Bronchial epithelial cell (primary cell): ENCODE measurements at places on chromosomes 6 and 20. TPM values are rescaled to one million over a fixed set of nuclear protein-coding genes. Genes with fewer than 3 reads are reported as not detected.

ZBP1 gene
- not detected in 2 replicates for total RNA-seq

SIM1 gene
- total RNA-seq, result not detected in 2 replicates

HSP90AB1 gene
- 200 and 396 TPM in 2 replicates for total RNA-seq

FERMT1 gene
- 26.6 and 60.6 TPM in 2 replicates for total RNA-seq

IMPG1 gene
- not detected in 2 replicates for total RNA-seq

COX4I2 gene
- not detected in 2 replicates for total RNA-seq

MATN4 gene
- 0.13 and 0.26 TPM in 2 replicates for total RNA-seq

- DNase-seq, result no peak
Measured at GRCh38 chr6:68197356-68197755, 437.7 kb upstream of the ADGRB3 start.

DNA sequence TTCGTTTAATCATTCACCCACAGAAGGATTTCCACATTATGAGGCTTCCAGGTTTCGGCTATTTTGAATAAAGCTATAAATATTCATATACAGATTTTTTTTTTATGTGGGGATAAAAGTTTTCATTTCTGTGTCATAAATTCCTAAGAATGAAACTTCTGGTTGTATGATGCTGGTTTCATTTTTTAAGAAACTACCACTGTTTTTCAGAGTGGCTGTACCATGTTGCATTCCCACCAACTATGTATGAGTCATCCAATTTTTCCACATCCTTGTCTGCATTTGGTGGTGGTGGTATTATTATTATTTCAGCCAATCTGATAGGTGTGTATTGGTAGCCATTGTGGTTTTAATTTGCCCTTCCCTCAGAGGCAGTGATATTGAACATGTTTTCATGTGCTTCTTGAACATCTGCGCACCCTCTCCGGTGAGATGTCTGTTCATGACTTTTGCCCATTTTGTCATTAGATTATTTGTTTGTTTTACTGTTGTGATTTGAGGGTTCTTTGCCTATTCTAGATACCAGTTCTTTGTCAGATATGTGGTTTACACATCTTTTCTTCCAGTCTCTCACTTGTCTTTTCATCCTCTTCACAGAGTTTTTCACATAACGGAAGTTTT is 75.5 kb downstream of the DOK5 start:
- no peak for DNase-seq

GRCh38 chr20:37202267-37202943 is 23.1 kb upstream of the MROH8 start:
- peak; percentile 87 for DNase-seq

DNA sequence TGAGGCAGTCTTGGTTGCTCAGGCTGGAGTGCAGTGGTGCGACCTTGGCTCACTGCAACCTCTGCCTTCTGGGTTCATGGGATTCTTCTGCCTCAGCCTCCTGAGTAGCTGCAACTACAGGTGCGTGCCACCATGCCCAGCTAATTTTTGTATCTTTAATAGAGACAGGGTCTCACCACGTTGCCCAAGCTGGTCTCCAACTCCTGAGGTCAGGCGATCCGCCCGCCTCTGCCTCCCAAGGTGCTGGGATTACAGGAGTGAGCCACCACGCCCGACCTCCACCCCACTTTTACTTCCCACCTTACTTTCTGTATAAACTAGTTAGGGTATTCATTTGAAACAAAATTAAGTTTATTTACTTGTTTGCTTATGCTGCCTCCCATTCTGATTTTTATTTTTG is 86.5 kb downstream of the NCOA3 start:
- DNase-seq, result no peak

DNA sequence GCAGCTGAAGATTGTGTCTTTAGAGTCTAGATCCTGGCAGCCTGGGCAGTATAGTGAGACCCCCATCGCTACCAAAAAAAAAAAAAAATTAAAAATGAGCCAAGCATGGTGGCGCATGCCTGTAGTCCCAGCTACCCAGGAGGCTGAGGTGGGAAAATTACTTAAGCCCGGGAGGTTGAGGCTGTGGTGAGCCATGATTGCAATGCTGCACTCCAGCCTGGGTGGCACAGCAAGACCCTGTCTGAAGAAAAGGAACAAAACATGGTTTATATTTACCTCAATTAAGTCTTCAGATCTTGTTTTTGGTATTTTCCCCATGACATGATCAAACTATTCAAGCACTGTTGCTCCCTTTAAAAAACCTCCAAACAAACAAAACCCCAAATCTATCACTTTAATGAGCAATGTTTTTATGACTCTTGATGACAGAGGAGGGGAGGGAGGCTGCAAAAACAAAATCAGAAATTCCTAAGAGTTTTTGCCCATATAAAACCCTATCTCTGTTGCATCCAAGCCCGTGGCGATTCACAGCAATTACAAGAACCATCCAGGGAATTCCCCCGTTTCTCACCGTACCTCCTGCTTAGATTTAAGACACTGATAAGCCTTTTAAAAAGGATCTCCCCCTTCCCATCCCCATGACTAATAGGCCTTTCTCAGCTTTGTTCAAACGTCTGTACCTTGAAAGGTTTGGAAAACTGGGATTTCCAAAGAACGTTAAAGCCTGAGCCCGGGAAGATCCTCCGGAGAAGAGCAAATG is 259.9 kb downstream of the BMP7 start:
- no peak for DNase-seq

DNA sequence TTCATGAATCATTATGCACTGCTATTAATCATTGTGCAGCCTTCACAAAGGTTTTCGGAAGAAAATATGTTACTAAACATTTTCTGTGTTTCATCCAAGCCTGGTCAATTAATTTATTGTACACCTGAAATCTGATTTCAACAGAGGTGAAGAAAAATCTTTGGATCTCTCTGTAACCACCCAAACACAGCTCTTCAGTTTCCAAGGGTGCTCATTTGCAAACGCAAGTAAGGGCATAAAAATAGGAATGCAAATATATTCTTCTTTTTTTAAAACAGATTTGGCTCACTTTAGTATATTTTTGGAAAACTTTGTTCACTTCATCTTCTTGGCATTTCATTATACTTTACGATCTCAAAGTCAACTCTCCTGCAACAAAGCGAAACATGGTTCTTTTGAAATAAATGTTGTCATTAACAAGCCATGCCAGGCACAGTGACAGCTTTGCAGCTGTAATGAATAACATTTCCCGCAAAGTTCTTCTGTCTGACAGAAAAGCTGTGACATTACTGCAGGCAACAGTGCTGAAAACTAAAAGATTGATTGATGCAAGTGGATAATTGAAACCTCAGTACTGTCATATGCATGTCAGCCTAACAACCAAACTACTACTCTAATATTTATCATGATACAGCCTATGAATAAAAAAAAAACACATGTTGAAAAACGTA is 348.3 kb downstream of the FRK start:
- no peak for DNase-seq

DNA sequence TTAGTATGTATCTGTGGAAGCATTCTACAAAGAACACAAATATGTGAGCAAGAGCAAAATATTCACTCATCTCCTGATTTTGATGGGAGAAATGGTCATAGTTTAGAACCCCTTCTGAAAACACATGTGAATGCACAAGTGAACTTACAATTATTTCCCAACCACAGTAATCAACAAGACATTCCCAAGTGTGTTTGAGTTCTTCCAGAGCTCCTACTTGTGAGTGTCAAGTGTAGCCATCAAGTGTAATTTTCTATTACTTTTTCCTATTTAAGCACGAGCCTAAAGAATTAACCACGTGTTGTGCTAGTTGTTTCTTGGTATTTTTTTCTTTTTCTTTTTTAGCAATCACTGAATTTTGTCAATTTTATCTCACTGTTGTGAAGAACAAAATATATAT is 402.3 kb downstream of the NKAIN2 start:
- DNase-seq, result no peak

GRCh38 chr6:132872923-132873322 is 58.6 kb downstream of the RPS12 start:
- no peak for DNase-seq

GRCh38 chr6:137283940-137284810 is 65.0 kb upstream of the IFNGR1 start:
- DNase-seq, result peak; percentile 48
